SW480 (cell line): ENCODE measurements at places on chromosomes 7 and 10.

DNA sequence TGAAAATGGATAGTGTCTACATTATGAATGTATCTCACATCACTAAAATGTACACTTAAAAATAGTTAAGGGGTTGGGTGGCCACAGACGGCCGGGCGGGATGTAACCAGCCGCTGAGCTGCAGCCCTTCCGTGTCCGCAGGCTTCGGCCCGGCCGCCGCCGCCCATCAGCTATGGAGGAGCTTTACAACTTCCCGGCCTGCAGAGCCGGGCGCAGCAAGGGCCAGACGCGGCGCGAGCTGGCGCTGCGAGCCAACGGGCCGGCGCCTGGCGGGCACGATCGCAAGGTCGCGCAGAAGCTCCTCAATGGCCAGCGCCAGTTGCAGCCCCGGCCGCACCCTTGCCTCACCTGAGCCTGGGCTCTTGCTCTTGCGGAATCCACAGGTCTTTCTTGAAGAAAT lies 69.1 kb downstream of the KMT2C start:
- DNase-seq = no peak

- DNase-seq = peak; percentile 49
Measured at GRCh38 chr7:74329225-74329624, 40.0 kb downstream of the CLIP2 start.

DNA sequence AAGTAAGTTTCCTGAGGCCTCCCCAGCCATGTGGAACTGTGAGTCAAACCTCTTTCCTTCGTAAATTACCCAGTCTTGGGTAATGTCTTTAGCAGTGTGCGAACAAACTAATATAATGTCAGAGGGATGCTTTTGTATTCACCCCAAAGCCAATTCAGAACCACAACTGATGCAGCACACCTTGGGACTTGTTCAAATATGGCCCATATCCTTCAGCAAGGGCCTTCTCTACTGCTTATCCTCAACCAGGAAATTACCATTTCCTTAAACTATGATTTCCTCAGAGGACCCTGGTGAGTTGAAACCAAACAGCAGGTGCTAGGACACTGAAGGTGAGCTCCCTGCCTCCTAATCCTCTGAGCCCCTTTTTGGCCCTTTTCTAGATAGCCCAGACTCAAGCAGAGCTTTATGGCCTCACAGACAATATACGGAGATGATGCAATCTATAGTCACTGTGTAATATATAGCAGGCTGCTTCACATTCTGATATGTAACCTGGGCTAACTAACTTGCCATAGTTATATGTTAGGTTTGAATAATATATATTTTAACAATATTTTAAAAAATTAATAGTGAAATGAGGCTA lies 15.2 kb downstream of the SRI start:
- DNase-seq = no peak

DNA sequence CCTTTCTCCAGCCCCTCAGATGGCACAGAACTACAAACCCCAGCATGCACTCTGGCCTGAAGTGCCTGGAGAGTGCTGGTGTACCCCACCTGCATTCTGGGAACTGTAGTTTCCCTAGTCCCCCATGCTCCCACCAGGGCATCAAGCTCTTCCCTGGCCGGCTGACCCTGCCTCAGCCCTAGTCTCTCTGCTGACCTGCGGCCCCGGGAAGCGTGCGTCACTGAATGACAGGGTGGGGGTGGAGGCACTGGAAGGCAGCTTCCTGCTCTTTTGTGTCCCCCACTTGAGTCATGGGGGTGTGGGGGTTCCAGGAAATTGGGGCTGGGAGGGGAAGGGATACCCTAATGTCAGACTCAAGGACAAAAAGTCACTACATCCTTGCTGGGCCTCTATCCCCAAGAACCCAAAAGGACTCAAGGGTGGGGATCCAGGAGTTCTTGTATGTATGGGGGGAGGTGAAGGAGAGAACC lies 2.1 kb downstream of the NOS3 start:
- no peak for DNase-seq

- DNase-seq = peak; percentile 44
Measured at GRCh38 chr10:122648599-122649428, 50.8 kb downstream of the C10orf120 start.

GRCh38 chr10:77415313-77415960 lies 222.2 kb downstream of the KCNMA1 start:
- DNase-seq = no peak

DNA sequence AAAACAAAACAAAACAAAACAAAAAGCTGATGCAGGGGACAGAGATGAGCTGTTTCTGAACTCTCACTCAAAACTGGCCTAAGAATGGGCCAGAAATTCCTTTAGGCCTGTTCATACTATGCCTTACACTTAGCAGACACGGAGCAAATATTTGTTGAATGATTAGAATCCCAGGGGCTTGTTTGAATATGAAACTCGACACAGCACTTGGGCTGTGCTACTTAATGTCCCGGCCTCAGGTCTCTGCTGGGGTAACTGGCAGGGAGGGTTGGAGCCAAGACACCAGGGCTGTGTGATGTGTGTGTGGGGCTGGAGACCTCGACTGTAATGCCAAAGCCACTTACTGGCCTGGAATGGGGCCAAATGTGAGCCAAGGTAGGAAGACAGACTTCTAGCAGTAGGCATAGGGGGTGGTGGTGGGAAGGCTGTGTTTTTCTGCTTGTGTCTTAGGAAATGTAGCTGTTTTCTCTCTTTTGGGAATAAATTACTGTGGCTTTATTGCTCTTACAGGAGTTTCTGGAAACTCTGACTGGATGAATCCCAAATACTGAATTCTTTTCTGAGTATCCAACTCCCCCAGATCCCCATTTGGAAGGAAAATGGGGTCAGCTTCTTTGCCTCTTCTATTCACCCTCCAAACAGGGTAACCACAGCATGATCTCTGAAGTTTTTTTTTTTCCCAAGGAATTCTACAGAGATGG lies 66.7 kb downstream of the EMX2 start:
- DNase-seq = no peak
